SJCRH30 (cell line): ENCODE measurements at places on chromosomes 12 and 14.
A peak's percentile ranks its signal among the peaks of the same experiment; 100 is the strongest.

GRCh38 chr14:44113769-44114730, 393.0 kb downstream of the FSCB start:
- DNase-seq = no peak

GRCh38 chr14:88919502-88919901, 95.1 kb downstream of the TTC8 start:
- DNase-seq = no peak

GRCh38 chr14:99286761-99287160, 14.8 kb upstream of the BCL11B start:
- no peak for DNase-seq

DNA sequence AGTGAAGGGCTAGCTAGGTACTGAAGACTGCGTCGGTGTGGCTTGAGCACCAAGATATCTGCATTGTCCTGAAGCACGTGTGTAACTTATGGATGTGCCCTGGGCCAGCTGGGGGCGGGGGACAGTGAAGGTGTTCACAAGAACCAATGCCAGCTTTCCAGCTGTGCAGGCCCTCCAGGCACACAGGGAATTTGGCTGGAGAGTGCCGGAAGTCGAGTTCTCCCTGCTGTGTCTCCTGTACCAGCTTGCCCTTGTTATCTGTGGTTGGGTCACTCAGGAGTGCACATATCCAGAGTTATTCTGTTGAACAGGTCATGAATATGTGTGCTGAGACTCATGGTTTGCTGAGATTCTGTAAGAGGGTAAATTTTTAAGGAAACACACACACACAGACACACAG, 75.9 kb upstream of the CRY1 start:
- DNase-seq = peak; percentile 5

- DNase-seq = no peak
Measured at GRCh38 chr14:21322716-21323115, 42.8 kb downstream of the RPGRIP1 start.

- no peak for DNase-seq
Measured at GRCh38 chr12:123598522-123598921, 3.4 kb upstream of the DDX55 start.

- no peak for DNase-seq
Measured at GRCh38 chr14:105911006-105911847, 384.8 kb downstream of the TMEM121 start.

DNA sequence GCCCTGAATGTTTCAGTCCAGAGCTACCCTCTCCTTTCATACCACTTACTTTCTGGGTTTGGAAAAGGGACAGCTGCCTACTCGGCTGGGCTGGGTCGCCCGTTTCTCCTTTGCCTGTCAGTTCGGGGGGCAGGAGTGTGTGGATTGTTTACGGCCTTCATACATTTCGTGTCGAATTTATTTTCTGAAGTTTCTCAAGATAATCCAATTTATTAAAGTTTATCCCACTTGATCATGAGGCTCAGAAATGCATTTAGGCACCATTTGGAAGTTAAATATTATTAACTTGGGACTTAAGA, 608 bp downstream of the ZNF410 start:
- peak; percentile 57 for DNase-seq

GRCh38 chr12:52052468-52053186, 1.4 kb downstream of the NR4A1 start:
- no peak for DNase-seq

GRCh38 chr12:130162267-130162666, at the start of gene FZD10:
FZD10 (plus strand) TSS chr12:130162464; CDS start chr12:130162943, 479 bp downstream.
- DNase-seq = no peak

DNA sequence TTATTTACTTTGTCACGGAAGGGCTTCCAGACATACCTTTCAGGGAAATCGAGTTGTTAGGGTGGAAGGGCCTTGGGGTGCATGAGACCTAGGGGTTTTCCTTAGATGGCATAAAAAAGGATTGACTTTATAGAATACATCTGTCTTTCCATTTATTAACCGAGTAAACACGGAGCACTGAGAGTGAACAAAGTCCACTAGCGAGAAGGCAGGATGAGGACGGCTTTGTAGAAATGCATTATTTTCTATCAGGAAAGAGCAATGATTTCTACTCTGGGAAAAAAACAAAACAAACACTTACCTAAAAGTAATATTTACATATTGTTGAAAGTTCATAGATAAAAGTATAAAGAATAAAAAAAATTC, 91.8 kb downstream of the RCOR1 start:
- DNase-seq = no peak

- no peak for DNase-seq
Measured at GRCh38 chr14:85387181-85387580, 142.8 kb upstream of the FLRT2 start.

- no peak for DNase-seq
Measured at GRCh38 chr12:112216223-112216622, 90.9 kb downstream of the TRAFD1 start.

- no peak for DNase-seq
Measured at GRCh38 chr14:24059841-24060388, 8.1 kb downstream of the CARMIL3 start.

DNA sequence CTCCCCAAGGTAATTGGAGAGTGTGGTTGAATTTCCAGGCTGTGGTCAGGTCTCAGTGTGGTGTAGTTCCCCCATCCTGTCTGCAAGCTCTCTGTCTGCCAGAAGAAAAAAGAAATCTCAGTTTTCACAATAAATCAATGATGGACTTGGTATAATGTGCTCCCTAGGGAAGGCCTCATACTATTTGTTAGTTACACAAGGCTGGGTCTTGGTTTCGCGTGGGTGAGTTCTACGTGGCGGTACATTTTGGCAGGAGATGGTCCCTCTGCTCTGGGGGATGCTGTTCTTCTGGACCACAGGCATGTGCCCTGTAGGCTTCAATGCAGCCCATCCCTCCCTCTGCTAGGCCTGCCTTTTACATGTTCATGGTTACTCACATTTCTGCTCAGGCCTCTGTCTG, 206.4 kb upstream of the PELI2 start:
- no peak for DNase-seq

DNA sequence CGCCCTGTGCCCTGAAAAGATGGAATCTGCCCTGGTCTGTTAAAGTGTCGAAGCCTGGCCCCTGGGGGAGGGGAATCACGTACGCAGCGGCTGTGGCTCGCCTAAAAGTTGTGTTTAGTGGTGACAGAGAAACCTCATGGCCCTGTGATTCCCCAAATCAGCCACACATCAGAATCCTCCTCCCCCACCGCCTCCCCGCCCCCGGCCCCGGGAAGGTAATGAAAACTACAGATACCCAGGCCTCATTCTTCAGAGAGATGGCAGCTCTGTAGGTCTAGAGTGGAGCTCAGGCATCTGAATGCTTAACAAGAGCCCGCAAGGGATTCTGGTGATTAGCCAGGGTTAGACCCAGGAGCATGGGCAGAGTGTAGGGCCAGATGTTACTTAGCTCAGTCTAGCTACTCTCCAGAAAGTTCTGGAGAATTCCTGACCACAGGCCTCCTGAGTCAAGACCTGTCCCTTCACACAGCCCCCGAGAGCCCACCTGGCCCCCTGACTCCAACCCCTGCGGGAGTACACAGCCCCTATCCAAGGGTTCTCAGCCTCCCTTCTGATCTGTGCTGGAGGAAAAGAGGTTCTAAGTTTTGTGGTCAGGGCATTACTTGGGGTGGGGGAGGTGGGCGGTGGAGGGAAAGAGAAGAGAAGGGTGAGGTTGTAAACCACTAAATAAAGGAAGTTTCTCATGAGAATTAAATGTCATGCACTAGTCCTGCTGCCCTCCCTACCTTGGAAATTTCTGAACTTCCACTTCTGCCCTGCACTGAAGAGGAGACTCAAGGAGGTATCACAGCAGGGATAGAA, 114.8 kb downstream of the PLXNC1 start:
- DNase-seq = no peak

- DNase-seq = peak; percentile 15
Measured at GRCh38 chr14:52835122-52835903, 43.9 kb upstream of the GNPNAT1 start.

DNA sequence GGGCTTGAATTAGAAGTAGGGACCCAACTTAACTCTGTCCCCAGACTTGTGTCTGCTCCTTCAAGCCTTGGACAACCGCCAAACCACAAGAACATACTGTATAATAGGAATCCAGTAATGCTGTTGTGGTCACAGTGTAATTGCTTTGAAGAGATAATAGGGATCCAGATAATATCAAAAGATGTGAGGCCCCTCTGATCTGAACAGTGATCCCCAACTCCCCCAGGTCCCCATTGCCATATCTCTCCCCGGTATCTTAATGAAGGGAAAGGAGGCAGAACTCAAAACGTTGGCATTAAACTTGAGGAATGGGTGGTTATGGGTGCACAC, 8.5 kb upstream of the PLEKHH1 start:
- peak; percentile 37 for DNase-seq

- no peak for DNase-seq
Measured at GRCh38 chr14:67429510-67430205, 17.7 kb upstream of the PLEK2 start.

- no peak for DNase-seq
Measured at GRCh38 chr14:104428860-104429259, 150.7 kb upstream of the C14orf180 start.

DNA sequence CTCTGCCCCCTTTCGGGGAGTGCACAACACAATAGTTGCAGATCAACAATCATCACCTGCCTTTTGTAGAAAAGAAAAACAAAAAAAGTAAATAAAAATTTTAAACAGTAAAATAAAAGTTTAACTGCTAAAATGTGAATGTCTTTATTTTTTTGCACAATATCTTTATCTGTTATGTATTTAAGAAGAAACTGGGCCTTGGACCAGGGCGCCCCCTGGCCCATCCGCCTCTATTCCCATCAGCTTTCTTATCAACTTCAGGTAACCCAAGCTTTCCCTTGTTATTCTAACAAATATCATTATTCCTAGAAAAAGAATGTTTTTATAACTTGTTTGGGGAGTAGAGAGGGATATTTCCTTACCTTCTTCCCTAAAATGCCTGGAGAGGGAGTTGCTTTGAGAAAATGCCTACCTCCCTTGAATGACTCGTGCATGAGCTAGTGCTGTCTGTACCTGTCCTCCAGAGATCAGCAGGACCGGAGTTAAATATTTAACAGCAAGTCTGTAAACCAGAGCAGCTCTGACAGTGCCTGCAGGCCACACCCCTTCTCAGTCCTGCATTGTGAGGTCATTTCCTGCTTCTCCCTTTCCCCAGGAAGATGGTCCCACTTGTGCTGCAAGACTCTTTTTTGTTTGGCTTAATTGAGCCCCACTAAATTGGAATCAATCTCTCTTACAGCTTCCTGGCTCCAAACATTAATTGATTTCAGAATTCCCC, 192.8 kb upstream of the RGS6 start:
- DNase-seq = no peak

DNA sequence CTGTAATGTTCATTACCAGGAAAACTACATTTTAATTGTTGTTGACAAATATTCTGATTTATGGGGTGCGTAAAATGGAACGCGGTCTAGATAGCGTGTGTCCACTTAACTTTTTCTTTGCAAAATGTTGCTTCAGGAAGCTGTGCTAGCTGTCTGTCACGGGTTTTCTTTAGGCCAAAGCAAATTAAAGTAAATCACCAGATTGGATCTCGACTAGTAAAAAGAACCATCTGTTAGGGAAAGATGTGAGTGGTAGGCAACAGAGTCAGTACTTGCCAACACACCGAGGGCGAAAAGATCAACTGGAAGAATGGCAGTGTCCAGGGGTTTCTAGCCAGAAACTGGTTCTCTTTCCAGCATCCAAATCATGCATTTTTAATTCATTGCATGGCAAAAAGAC, 404.9 kb upstream of the TMPO start:
- no peak for DNase-seq

- no peak for DNase-seq
Measured at GRCh38 chr12:2300886-2301285, 248.1 kb downstream of the CACNA1C start.

GRCh38 chr12:19238540-19238939, 109.0 kb downstream of the PLEKHA5 start:
- DNase-seq = no peak

- no peak for DNase-seq
Measured at GRCh38 chr14:61494018-61494417, 172.6 kb downstream of the PRKCH start.

- DNase-seq = no peak
Measured at GRCh38 chr14:101194373-101195308, 291.1 kb upstream of the RTL1 start.

DNA sequence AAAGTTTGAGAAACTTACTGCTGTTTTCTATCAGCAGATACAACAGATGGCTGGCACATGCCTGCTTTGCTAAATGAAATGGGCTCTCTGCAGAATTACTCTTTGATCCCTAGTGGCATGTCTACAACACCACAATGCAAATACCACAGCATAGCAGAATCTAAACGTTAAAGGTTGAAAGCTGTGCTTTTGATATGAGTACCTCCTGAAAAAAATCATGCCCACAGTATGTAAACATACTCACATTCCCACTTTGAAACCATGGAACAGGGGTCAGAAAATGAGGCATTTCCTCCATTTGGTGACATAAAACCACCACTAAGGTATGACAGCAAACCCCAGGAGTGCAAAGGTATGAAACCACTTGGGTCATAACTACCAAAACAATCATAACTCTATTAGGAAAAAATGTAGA, 7.5 kb downstream of the WIF1 start:
- DNase-seq = no peak

DNA sequence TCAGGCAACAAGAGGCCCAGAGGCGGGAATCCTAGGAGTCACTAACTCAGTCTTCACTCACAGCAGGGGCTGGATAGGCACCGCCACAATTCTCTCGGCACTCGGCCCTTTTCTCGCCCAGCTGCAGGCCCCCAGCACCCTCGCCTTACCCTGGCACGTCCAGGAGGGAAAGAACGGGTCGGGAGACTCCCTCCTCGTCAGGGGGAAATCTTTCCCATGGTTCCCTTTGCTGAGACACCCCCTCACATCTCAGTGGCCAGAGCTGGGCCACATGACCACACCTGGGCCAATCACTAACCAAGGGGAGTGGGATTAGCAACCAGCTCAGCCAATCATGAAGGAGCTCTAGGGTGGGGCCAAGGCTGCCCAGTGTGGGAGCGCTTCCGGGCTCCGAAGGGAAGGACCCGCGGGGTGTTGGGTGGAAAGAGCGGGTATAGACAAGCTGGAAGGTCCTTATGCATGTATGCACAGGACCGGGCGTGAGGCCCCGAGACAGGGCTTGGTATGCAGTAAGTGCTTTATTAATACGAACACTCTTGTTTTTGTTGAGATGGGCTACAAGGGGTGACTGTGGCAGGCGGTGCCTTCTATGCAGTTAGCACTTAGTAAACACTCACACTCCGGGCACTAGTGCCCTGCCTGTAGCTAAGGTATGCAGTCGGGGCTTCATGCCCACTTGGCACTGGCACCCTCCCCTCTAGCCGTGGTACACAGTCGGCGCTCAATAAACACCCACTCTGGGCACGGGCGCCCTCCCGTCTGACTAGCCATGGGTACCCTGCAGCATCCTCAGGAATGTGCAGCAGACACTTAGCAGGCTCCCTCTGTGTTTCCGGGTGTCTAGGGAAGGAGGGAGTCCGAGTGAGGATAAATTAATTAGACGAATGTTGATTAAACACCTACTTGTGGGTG, 40.3 kb downstream of the ADGRD1 start:
- DNase-seq = no peak
